WTC11 (cell line): ENCODE measurements at places on chromosomes 6 and 20.

- no peaks in the 10 kb centered on the region for H3K27me3 ChIP-seq
- H3K36me3 ChIP-seq = peaks cover 1% of the 10 kb centered on the region; the same call in 1 of the 2 replicates
- H3K4me3 ChIP-seq = no peak overlapping the region
- peaks cover 55% of the 10 kb centered on the region for H3K4me1 ChIP-seq
- DNase-seq = peak; percentile 41
These were observed 33.0 kb downstream of the RRBP1 start for GRCh38 chr20:17648791-17649730.

GRCh38 chr20:33325350-33325749 is 42.3 kb downstream of the BPIFB1 start:
- H3K27me3 ChIP-seq = no peaks in the 10 kb centered on the region
- H3K36me3 ChIP-seq = no peaks in the 10 kb centered on the region
- H3K4me1 ChIP-seq = 0 out of 2 replicates have a peak, but pooled peaks cover 3% of the 10 kb centered on the region
- DNase-seq = no peak
- H3K4me3 ChIP-seq = no peak overlapping the region

GRCh38 chr6:24858177-24858653 is 59.5 kb upstream of the ARMH2 start:
- H3K36me3 ChIP-seq = peaks cover 14% of the 10 kb centered on the region
- no peak overlapping the region for H3K4me3 ChIP-seq
- no peaks in the 10 kb centered on the region for H3K27me3 ChIP-seq
- no peak for DNase-seq

DNA sequence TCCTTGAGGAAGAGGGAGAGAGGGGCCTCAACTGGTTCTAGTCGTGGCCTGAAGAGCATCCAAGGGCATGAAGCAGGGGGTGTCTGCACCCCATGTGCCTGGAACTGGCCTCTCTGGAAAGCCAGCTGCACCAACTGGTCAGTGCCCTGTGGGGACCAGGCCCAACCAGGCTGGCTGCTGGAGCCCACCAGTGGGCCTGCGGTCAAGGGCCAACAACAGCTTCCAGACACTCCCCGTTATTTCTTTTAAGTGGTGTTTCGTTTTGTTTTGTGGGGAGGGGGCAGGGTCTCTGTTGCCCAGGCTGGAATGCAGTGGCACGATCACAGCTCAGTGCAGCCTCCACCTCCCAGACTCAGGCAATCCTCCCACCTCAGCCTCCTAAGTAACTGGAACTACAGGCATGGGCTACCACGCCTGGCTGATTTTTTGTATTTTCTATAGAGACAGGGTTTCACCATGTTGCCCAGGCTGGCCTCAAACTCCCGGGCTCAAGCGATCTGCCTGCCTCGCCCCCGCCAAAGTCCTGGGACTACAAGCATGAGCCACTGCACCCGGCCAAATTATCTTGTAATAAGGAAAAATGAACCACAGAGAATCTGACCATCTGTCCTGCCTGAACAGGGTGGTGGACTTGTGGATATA is 11.9 kb upstream of the C20orf144 start:
- no peak for DNase-seq
- no peak overlapping the region for H3K27ac ChIP-seq
- H3K4me1 ChIP-seq = peaks cover 33% of the 10 kb centered on the region
- peaks cover 7% of the 10 kb centered on the region for H3K36me3 ChIP-seq

- H3K4me3 ChIP-seq = peak overlapping the region; percentile 59
- DNase-seq = no peak
- H3K4me1 ChIP-seq = peaks cover 6% of the 10 kb centered on the region
- no peaks in the 10 kb centered on the region for H3K27me3 ChIP-seq
- no peak overlapping the region for H3K27ac ChIP-seq
- H3K36me3 ChIP-seq = no peaks in the 10 kb centered on the region; the same call in 1 of the 2 replicates
These were observed 16.9 kb downstream of the UCKL1 start for GRCh38 chr20:63939061-63939935.

GRCh38 chr20:42340368-42340767 is 722.2 kb upstream of the CHD6 start:
- H3K27me3 ChIP-seq = no peaks in the 10 kb centered on the region; the same call in 1 of the 2 replicates
- H3K36me3 ChIP-seq = no peaks in the 10 kb centered on the region
- H3K27ac ChIP-seq = no peak overlapping the region
- DNase-seq = no peak
- peaks cover 8% of the 10 kb centered on the region for H3K4me1 ChIP-seq
- H3K4me3 ChIP-seq = no peak overlapping the region

GRCh38 chr6:100269189-100269588 is 195.5 kb downstream of the SIM1 start:
- no peaks in the 10 kb centered on the region for H3K27me3 ChIP-seq
- DNase-seq = no peak
- H3K36me3 ChIP-seq = no peaks in the 10 kb centered on the region
- H3K4me1 ChIP-seq = peaks cover 32% of the 10 kb centered on the region

DNA sequence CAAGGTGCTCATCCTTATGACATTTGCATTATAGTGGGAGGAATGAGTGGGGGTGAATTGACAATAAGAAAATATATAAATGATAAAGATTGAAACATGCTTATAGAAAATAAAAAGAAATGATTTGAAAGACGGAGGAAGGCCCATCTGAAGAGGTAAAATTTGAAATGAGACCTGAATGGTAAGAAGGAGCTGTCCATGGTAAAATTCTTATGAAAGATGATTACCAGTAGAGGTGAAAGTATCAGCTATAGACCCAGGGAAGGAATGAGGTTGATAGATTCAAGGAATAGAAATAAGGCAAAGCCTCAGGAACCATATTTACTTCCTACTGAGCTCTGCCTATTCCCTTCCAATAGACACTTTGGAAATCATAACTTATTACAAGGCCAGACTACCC is 149.7 kb downstream of the HTR1B start:
- no peaks in the 10 kb centered on the region for H3K27me3 ChIP-seq
- no peak overlapping the region for H3K27ac ChIP-seq
- no peaks in the 10 kb centered on the region for H3K36me3 ChIP-seq
- H3K4me3 ChIP-seq = no peak overlapping the region
- H3K4me1 ChIP-seq = no peaks in the 10 kb centered on the region
- DNase-seq = no peak

DNA sequence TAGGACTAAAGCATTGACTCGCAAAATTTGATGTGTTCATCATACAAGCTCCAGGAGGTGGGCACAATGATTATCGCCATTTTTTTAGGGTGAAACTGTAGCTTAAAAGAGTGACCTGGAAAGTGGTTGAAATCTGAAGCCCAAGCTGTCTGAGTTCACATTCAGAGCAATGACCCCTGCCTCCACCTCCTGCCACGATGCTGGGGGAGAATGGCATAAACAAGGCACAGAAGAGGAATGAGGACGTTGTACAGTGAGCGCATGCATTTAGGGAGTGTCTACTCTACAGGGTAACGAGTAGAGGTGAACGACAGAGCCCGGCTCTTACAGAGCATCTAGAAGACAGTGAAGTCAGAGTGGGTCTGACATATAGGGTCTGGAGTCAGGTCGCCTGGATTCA is 37.2 kb downstream of the CNKSR3 start:
- H3K36me3 ChIP-seq = peaks cover 8% of the 10 kb centered on the region
- H3K4me1 ChIP-seq = peaks cover 3% of the 10 kb centered on the region
- no peaks in the 10 kb centered on the region for H3K27me3 ChIP-seq
- no peak overlapping the region for H3K4me3 ChIP-seq
- DNase-seq = no peak
- H3K27ac ChIP-seq = no peak overlapping the region

DNA sequence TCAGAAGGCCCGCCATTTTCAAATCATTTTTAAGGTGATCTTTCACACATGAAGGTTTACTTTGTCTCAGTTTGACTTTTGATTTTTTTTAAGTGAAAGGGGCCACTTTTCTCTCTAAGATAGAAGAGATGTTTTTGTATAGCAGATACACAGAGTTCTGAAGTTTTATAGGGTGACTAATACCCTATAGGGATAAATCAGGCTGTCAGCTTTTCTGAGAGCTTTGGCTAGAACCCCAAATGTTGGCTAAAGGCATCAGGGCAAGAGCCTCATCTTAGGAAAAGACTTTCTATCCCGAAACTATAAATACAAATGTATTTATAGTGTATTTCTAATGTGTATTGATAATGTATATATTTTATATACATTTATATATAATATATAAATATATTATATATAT is 181.4 kb downstream of the TBX18 start:
- no peak for DNase-seq
- H3K4me1 ChIP-seq = no peaks in the 10 kb centered on the region
- no peak overlapping the region for H3K27ac ChIP-seq
- no peaks in the 10 kb centered on the region for H3K27me3 ChIP-seq
- no peak overlapping the region for H3K4me3 ChIP-seq

GRCh38 chr6:107319906-107320530 is 139.3 kb downstream of the PDSS2 start:
- no peak for DNase-seq
- no peak overlapping the region for H3K27ac ChIP-seq
- H3K36me3 ChIP-seq = no peaks in the 10 kb centered on the region
- peaks cover 9% of the 10 kb centered on the region for H3K4me1 ChIP-seq
- no peaks in the 10 kb centered on the region for H3K27me3 ChIP-seq
- H3K4me3 ChIP-seq = no peak overlapping the region

GRCh38 chr6:135306166-135306565 is 125.1 kb downstream of the MYB start:
- no peaks in the 10 kb centered on the region for H3K36me3 ChIP-seq
- H3K27ac ChIP-seq = no peak overlapping the region
- DNase-seq = no peak

- H3K4me1 ChIP-seq = no peaks in the 10 kb centered on the region
- H3K27me3 ChIP-seq = no peaks in the 10 kb centered on the region
- DNase-seq = no peak
- no peaks in the 10 kb centered on the region for H3K36me3 ChIP-seq
These were observed 96.3 kb downstream of the LYRM2 start for GRCh38 chr6:89542081-89542857.

GRCh38 chr6:113147544-113147943 is 709.6 kb upstream of the MARCKS start:
- no peak overlapping the region for H3K27ac ChIP-seq
- DNase-seq = no peak
- no peaks in the 10 kb centered on the region for H3K27me3 ChIP-seq
- H3K4me3 ChIP-seq = no peak overlapping the region
- H3K4me1 ChIP-seq = peaks cover 2% of the 10 kb centered on the region

GRCh38 chr6:108850669-108851465 is 2.6 kb downstream of the ARMC2 start:
- DNase-seq = no peak
- no peak overlapping the region for H3K4me3 ChIP-seq
- peaks cover 13% of the 10 kb centered on the region for H3K4me1 ChIP-seq

- no peaks in the 10 kb centered on the region for H3K36me3 ChIP-seq
- H3K4me1 ChIP-seq = peaks cover 3% of the 10 kb centered on the region
- no peaks in the 10 kb centered on the region; the same call in 1 of the 2 replicates for H3K27me3 ChIP-seq
These were observed 3.9 kb upstream of the SSR1 start for GRCh38 chr6:7316658-7317533.

- no peak overlapping the region for H3K27ac ChIP-seq
- H3K4me1 ChIP-seq = peaks cover 31% of the 10 kb centered on the region
- H3K36me3 ChIP-seq = no peaks in the 10 kb centered on the region
- no peak overlapping the region for H3K4me3 ChIP-seq
- DNase-seq = no peak
- no peaks in the 10 kb centered on the region for H3K27me3 ChIP-seq
These were observed 26.3 kb upstream of the NAA20 start for GRCh38 chr20:19990850-19991249.

- no peak overlapping the region for H3K27ac ChIP-seq
- no peak overlapping the region for H3K4me3 ChIP-seq
- no peaks in the 10 kb centered on the region for H3K36me3 ChIP-seq
- H3K4me1 ChIP-seq = no peaks in the 10 kb centered on the region
These were observed 6.9 kb upstream of the PPP1R3G start for GRCh38 chr6:5078121-5078669.

DNA sequence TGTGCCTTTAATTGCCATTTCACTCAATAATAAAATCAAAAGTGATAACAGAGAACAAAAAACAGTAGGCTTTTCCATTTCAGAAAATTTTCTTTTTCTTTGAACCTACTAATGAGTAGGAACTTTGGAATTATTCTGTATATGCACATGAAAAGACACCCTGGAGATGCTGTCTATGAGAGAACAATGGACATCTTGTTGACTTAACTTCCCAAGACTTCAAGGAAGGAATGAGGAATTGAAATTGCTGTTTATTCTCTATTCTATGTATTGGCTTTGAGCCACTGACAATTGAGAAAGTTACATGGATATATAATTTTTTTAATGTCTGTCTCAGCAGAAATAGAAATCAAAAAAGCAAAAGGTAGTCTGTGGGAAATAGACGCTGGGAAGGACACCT is 98.6 kb upstream of the PCSK2 start:
- H3K4me1 ChIP-seq = peaks cover 18% of the 10 kb centered on the region
- no peak overlapping the region for H3K27ac ChIP-seq
- DNase-seq = no peak
- no peak overlapping the region for H3K4me3 ChIP-seq
- no peaks in the 10 kb centered on the region for H3K36me3 ChIP-seq
- H3K27me3 ChIP-seq = no peaks in the 10 kb centered on the region

DNA sequence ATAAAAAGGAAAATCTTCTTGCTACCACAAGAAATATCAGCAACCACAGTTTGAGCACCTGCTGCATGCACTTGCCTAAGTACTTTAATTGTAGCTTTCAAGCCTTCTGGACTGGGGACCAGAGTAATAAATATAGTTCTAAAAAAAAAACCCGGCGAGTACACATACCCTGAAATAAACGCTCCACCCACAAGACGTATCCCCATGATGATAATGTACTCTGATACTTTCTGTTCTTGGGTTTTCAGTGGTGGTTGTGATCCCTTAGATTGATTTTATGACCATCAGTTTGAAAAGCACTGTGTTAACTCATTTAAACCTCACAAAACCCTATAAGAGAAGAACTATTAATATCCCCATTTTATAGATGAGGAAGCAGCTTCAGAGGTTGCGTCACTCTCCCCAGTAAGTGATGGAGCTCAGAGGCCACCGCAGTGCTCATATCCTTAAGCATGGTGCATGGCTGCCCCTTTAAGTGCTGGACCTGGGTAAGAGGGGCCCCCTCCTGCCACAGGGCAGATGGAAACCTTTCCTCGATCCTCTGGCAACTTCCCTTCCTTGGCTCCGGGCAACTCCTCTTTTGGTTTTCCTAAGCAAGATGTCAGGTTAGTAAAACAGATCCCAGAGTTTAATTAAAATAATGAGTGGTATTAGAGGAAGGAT is 67.3 kb downstream of the KCNB1 start:
- H3K4me3 ChIP-seq = no peak overlapping the region
- H3K36me3 ChIP-seq = no peaks in the 10 kb centered on the region
- peaks cover 12% of the 10 kb centered on the region for H3K4me1 ChIP-seq
- no peaks in the 10 kb centered on the region for H3K27me3 ChIP-seq

- no peak for DNase-seq
- H3K27ac ChIP-seq = peak overlapping the region; percentile 76; the same call in 1 of the 2 replicates
- H3K4me3 ChIP-seq = no peak overlapping the region
These were observed 396.7 kb downstream of the HACE1 start for GRCh38 chr6:104462811-104463599.
